Activated CD8-positive, alpha-beta memory T cell treated with anti-CD3 and anti-CD28 coated beads for 4 hours (primary cell): ENCODE measurements at places on chromosomes 7 and 10.

GRCh38 chr7:18345641-18346234 lies 149.8 kb upstream of the HDAC9 start:
- DNase-seq: no peak

GRCh38 chr10:3785851-3786271 lies 852 bp upstream of the KLF6 start:
- DNase-seq: no peak

GRCh38 chr7:117176206-117176605 lies 146.7 kb downstream of the WNT2 start:
- no peak for DNase-seq

DNA sequence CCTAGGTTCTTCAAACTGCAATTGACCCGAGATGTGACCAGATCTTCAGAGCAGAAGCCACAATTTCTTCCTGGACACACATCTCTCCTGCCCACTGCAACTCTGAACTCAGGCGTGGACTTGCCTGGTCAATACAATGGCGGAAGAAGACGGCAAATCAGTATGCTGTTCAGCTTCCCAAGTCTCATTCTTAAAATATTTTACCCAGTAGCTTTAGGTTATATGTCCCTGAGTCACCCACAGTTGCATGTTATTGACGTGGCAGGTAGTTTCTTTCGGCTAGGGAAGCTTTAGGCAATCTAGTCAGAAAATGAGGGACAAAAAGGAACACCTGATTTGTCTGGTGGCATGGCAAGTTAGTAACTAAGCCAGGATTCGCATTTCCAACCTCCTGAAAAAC lies 22.5 kb downstream of the CEP41 start:
- no peak for DNase-seq

- no peak for DNase-seq
Observed at GRCh38 chr10:18312374-18313139, 172.3 kb downstream of the CACNB2 start.

DNA sequence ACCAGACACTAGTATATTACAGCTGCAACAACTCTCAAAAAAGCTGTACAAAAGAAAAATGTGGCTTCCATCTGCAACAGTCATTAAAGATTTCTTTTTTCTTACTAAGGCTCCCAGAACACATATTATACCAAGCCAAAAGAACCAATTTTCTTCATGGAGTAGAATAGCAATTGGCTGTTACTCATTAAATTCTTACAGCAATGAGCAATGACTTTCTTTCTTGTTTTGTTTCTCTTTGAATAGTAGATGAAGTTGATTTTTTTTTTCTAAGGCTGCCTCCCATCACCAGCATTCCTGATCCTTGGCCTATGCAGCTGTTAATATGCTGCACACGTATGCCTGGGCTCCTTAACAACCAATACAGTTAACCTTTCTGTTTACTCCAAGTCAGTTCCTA lies 36.6 kb upstream of the SPOCK2 start:
- DNase-seq: no peak

- DNase-seq: no peak
Observed at GRCh38 chr10:114179148-114179547, at the start of gene TDRD1. Gene TDRD1, plus strand, starts transcription at chr10:114179353. Its CDS starts 8,479 bp downstream, at chr10:114187832.

GRCh38 chr7:111025006-111025405 lies 65.9 kb upstream of the LRRN3 start:
- no peak for DNase-seq

GRCh38 chr7:157893535-157894044 lies 556.8 kb downstream of the DNAJB6 start:
- DNase-seq: no peak

GRCh38 chr10:89207801-89208551 lies 859 bp upstream of the CH25H start:
- DNase-seq: no peak

DNA sequence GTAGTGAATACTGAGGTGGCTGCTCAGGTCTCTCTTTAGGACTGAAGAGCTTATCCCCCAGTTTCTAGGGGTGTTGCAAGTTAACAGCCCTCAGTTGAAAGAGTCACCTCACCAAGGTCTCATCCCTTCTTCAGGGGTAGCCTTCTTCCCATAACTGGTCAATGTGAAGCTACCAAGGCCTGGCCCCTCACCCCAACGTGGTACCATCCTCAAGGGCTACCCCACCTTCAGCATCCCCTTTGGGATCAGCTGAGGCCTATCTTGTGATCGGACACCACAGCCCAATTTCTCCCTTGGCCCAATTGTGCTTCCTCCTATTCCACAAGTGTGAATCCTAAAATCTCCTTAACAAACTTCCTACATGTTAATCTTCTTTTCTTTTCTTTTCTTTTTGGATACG lies 289.5 kb upstream of the MKLN1 start:
- DNase-seq: no peak

DNA sequence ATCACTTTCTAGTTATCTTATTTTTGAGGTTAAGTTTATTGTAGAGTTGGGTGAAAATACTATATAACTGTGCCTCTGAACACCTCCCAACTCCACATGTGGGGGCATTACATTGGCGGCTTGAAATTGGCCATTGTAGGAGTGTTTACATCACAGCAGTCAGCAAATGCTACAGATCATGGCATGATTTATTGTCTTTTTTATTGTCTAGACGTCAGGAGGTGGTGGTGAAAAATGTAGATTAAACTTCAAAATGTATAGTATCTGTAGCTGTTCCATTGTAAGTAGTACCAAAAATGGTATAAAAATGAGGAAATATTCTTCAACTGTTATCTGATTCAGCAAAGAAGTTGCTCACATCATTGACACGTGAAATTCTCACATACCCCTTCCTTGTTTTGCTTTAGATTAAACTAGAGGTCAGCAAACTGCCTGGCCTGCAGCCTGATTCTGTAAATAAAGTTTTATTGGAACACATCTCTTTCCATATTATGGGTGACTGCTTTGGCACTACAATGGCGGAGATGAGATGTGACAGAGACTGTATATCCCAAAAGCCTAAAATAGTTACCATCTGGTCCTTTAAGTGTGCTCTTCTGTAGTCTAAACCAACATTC lies 35.0 kb downstream of the TAF3 start:
- no peak for DNase-seq

DNA sequence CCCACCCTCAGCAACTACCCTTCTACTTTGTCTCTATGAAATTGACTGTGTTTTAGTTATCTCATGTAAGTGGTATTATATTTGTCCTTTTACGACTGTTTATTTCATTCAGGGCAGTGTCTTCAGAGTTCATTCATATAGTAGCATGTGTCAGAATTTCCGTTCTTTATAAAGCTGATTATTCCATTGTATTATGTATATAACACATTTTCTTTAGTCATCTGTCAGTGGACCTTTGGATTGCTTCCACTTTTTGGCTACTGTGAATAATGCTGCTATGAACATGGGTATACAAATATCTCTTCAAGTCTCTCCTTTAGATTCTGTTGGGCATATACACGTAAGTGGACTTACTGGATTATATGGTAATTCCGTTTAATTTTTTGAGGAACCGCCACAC lies 14.5 kb downstream of the SLF2 start:
- DNase-seq: no peak

GRCh38 chr10:86770412-86770960 lies 14.1 kb downstream of the BMPR1A start:
- no peak for DNase-seq

DNA sequence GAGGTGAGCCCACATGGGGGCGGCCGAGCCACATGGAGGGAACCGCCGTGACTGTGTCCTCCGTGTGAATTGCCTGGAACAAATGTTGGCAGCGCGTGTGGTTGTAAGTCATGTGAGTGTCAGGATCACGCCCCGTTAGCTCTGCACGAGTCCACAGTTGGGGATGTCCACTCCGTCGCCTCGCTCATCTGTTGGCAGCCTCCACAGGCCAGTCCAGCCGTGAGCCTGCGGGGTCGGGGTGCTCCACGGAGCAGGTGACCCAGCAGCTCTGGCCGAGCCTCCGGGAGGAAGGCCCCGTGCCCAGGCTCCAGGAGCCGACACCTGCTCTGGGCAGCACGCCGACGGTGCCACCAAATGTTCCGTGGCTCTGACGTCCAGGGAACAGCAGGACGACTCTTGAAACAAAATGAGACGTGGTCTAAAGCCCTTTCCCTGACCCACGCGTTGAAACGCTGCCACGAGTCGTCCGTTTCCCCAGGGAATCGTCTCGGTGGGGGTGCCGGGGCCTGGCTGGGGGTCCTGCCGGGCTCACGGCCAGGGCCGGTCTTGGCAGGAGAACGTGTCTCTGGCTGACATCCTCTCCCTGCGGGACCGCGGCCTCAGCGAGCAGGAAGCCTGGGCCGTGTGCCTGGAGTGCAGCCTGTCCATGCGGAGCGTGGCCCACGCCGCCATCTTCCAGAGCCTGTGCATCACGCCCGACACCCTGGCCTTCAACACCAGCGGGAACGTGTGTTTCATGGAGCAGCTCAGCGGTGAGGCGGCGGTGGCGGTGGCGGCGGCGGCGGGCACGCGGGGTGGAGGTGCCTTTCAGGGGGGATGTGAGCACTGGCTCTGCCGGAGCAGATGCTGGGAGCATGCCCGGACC lies 7.0 kb downstream of the KNDC1 start:
- DNase-seq: no peak

DNA sequence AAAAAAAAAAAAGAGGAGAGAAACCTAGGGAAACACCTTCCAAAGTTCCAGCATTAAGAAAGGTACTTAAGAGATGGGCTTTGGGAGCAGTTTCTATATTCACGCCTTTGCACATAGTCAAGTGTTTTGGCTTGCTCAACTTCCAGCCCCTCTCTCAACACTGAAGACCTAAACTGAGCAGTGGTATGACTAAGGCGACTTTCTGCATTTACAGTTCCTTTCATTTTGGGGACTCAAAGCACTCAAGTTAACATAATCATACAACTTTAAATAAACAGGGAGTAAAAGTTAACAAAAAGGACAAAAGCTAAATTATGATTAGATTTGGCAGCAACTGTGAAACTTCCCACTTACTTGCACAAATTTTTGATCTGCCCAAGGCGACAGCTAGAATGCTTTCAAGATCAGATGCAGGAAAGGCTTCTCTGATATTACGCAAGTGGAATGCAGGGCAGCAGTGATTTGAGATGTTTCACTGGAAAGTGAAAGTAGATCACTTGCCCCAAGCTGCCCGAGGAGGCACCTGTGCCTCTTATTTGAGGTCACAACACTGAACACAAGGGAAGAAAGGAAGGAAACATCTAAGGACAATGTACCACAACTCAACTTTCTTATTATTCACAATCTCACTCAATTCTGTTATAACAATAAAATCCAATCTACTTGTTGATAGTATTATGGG lies 199.5 kb downstream of the SKAP2 start:
- DNase-seq: peak; percentile 9

GRCh38 chr7:37284805-37285231 lies 163.8 kb downstream of the ELMO1 start:
- DNase-seq: no peak

- no peak for DNase-seq
Observed at GRCh38 chr7:86951895-86952294, 107.6 kb downstream of the ELAPOR2 start.

DNA sequence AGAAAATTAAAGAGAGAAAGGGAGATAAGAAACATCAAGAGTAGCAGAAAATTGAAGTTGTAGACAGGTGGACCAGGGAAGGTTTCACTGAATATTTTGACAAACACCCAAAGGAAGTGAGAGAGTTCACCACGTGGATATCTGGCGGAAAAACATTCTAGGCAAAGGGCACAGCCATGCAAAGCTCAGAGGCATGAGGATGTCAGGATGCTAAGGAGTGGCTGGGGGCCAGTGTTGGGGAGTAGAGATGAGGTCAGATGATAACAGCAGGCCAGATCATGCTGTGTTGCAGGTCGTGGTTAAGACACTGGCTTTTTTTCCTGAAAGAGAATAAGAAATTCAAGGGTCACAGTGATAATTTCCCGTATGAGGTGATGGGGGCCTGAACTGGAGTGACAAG lies 181.9 kb downstream of the DGKI start:
- DNase-seq: no peak

DNA sequence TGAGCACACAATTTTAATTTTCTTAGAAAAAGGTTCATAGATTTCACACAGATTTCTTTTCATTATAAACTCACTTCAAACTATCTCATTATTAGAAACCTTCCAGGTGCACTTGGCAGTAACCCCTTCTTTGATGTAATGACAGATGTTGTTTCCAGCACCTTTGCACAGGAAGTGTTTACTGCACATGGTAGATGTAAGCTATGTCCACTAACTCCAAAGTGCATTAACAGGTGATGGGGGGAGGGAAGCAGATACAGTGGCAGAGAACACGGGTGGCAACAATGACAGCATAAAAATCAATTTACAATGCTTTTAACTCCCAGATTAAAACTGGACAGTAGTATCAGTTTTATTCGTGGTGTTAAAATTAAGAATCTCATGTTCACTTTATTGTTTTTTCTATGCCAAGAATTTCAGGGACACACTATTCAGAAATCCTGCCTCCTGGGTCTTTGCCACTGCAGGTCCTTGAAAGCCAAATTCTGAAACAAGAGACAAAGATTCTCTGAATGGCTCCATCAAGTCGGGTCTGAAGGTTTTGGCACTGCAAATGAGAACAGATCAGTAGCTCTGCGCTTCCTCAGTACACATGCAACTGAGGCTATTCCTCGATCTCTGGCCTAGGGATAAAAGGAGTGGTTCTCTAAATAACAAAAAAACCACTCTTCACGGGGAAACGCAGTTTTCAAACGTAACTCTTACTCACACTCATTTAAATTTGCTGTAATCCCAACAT lies 187.7 kb downstream of the JAZF1 start:
- DNase-seq: no peak

DNA sequence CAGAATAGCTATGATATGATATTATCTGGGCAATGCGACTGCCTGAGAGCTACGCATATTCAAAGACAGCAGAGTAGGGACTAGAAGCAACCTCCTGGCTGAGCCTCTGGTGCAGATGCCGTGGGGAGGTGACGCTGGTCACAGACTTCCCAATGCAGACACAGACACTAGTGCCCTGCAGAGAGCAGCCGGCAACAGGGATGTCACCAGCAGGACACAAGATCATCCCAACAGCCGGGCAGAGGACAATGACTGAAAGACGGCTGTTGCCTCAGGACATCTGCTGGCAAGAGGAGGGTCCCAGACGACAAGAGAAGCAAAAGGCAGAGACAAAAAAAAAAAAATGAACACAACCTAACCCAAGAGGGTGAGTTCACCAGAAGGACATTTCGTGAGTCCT lies 104.6 kb downstream of the CALN1 start:
- no peak for DNase-seq

GRCh38 chr7:17852361-17852760 lies 87.9 kb downstream of the SNX13 start:
- no peak for DNase-seq

DNA sequence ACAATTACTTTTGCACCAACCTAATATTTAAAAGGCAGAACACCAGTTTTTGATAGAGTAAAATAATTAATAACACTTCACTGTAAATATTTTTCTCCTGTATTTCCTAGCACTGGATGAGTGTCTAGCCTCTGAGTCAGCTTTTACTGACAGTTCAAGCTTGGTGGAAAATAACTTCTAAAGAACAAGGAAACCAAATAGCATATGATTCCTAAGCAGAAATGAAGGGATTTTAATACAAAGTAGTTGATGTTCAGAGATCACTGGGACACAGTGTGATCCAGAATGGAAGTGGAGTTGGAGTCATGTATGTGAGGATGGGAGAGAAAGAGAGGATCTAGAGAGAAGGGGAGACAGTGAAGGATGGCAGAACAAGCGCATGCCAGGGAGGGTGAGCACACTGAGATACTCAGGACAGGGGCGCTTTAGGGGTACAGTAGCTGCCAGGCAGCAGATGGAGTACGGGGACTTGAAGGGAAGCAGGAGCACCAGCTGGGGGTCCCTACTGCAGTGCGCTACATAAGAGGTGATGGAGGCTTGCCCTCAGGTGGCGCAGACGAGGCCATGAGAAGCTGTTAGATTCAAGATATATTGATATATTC lies 117.9 kb upstream of the KLF6 start:
- no peak for DNase-seq
